GM13977 (cell line): ENCODE measurements at places on chromosomes 1 and 21.

- DNase-seq, result no peak
These were observed 127.3 kb downstream of the TBX19 start for GRCh38 chr1:168407832-168408538.

- no peak for DNase-seq
These were observed 553 bp upstream of the STMN1 start for GRCh38 chr1:25906644-25907300.

DNA sequence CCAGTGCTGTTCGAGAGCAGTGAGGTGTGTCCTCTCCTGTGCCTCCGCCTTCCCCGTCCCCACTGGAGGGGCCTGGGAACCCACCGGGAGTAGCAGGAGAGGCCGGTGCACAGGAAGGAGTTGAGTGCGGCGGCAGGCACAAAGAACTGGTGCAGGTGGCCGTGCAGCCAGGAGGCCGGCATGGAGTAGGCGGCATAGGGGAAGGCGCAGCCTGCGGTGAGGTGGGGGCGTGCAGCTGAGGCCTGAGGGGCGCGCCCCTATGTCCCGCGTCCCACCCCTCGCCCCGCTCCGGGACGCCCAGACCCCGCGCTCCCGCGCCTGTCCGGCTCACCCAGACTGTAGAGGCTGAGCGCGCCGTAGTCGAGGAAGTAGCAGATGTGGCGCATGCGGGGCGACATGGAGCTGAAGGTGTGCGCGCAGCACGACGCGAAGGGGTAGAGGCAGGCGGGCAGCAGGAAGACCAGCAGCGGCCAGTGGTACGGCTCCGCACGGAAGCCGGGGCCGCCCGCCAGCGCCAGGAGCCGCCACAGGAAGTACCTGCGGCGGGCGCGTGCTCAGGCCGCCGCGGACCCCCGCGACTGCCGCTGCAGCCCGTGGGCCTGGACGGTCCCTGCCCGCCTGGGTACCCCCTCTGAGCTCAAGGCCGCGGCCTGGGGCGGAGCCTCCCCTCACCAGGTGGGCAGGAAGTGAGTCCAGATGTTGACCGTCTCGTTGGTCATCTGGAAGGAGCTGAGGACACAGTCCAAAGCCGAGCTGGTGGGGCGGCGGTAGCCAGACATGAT lies 2.2 kb downstream of the PAQR6 start:
- DNase-seq, result peak; percentile 66

DNA sequence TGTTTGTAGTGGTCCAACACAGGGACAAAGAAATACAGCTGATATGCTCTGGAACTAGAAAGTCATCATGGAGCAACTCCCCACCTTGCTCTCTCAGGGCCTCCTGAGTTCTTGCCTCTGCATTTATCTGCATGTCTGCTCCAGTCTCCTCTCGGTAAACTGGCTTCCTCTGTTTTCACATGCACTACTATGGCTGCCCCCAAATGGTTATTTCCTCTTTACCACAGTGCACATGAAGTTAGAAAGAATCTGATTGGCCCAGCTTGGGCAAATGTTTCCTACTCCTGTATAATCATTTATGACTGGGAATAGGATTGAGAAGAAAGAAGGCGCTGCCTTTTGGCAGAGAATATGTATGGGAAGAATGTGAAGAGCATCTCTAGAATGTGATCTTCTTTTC lies 16.5 kb upstream of the PSMB2 start:
- DNase-seq, result no peak

- DNase-seq, result no peak
These were observed 191.4 kb downstream of the ZBTB18 start for GRCh38 chr1:244242446-244242845.

DNA sequence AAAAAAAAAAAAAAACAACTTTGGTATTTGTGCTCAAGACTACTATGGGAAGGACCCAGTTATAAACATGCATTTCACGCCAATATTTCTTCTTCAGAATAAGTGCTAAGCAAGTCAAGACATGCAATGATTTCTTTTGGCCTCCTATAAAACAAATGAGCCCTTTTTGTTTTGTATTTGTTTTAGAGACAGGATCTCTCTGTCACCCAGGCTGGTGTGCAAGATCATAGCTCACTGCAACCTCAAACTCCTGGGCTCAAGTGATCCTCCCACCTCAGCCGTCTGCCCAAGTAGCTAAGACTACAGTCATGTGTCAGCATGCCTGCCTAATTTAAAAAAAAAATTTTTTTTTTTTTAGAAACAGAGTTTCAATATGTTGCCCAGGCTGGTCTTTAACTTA lies 348.7 kb downstream of the PCP4 start:
- no peak for DNase-seq

- no peak for DNase-seq
These were observed 255.0 kb upstream of the SNX7 start for GRCh38 chr1:98406352-98407088.

DNA sequence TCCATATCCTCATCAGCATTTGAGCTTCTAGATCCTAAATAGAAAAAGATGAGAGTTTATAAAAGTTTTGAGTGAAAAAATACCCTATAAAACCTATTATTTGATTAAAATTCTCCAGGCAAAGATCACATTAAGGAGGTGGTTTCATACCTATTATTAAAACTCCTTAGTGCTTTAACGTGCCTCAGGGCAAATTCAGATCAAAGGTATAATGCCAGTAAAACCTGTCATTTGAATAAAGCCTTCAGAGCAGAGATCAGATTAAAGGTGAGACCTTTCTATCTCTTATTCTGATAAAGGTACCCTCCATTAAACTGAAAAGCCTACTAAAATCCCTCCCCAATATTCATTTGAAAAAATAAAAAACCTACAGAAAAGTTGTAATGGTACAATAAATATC lies 34.3 kb upstream of the TRIM33 start:
- DNase-seq, result no peak

DNA sequence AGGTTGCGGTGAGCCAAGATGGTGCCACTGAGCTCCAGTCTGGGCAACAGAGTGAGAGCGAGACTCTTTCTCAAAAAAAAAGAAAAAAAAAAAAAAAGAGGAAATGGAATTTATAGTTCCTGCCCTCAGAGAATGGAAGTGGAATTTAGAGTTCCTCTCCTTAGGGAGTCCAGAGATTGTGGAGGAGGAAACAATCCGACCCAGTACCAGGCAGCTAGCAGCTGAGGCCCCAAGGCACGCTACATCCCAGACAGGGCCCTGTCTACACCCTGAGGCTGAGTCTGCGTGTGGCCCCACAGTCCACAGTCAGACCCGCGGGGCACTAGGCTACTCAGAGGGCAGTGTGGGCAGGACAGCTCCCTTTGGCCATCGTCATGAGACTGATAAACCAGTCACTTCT lies 1.9 kb upstream of the MFN2 start:
- DNase-seq, result no peak

- DNase-seq, result no peak
These were observed 779.6 kb upstream of the PRMT6 start for GRCh38 chr1:106276871-106277270.

- peak; percentile 30 for DNase-seq
These were observed 769 bp downstream of the NTPCR start for GRCh38 chr1:232951180-232951579.

- DNase-seq, result no peak
These were observed 370.4 kb downstream of the VAV3 start for GRCh38 chr1:107594536-107594935.

DNA sequence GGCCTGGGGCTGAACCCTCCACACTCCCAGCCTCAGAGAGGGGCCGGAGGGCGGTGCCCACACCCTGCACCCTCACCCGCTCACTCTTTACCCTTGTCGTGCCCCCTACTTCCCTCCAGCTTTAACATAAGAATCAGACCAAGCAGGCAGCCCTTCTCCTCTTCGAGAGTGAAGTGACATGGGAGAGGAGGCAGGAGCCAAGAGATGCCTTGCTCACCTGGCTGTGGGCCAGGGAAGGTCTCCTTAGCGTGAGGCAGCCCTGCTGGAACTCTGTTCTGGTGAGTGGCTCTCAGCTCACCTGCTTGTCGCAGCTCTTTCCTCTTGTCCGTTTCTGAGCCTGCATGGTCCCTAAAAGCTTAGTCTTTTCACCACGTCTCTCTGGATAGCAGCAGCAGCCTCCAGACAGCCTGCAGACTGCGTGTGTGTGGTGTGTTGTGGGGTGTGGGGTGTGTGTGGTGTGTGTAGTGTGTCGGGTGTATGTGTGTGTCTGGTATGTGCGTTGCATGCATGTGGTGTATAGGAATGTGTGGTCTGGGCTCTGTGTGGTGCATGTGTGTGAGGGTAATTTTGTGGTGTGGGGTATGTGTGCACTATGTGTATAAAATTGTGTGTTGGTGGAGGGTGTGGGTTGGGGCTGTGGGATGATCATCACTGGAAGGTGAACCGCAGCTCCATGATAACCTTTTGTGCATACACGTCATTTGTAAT lies 86.7 kb downstream of the CCDC185 start:
- DNase-seq, result no peak

GRCh38 chr1:116390195-116390594 lies 17.2 kb downstream of the ATP1A1 start:
- DNase-seq, result peak; percentile 55

DNA sequence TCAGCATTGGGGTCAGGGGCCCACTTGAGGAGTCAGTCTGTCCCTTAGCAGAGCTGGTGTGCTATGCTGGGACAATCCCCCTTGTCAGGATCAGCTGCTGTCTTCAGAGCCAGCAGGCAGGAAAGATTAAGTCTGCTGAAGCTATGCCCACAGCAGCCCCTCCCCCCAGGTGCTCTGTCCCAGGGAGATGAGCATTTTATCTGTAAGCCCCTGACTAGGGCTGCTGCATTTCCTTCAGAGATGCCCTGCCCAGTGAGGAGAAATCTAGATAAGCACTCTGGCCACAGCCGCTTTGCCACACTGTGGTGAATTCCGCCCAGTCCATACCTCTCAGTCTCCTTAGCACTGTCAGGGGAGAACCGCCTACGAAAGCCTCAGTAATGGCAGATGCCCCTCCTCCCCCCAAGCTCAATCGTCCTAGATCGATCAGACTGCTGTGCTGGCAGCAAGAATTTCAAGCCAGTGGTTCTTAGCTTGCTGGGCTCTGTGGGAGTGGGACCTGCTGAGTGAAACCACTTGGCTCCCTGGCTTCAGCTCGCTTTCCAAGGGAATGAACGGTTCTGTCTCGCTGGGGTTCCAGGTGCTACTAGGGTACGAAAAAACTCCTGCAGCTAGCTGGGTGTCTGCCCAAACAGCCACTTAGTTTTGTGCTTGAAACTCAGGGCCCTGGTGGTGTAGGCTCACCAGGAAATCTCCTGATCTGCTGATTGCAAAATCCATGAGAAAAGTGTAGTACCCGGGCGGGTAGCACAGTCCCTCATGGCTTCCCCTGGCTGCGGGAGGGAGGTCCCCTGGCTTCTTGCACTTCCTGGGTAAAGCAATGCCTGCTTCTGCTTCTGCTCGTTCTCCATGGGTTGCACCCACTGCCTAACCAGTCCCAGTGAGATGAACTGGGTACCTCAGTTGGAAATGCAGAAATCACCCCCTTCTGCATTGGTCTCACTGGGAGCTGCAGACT lies 25.1 kb upstream of the TP53BP2 start:
- DNase-seq, result no peak

- no peak for DNase-seq
These were observed 59.9 kb downstream of the WNT9A start for GRCh38 chr1:227887697-227888403.

GRCh38 chr1:5913078-5913845 lies 79.0 kb downstream of the NPHP4 start:
- no peak for DNase-seq

DNA sequence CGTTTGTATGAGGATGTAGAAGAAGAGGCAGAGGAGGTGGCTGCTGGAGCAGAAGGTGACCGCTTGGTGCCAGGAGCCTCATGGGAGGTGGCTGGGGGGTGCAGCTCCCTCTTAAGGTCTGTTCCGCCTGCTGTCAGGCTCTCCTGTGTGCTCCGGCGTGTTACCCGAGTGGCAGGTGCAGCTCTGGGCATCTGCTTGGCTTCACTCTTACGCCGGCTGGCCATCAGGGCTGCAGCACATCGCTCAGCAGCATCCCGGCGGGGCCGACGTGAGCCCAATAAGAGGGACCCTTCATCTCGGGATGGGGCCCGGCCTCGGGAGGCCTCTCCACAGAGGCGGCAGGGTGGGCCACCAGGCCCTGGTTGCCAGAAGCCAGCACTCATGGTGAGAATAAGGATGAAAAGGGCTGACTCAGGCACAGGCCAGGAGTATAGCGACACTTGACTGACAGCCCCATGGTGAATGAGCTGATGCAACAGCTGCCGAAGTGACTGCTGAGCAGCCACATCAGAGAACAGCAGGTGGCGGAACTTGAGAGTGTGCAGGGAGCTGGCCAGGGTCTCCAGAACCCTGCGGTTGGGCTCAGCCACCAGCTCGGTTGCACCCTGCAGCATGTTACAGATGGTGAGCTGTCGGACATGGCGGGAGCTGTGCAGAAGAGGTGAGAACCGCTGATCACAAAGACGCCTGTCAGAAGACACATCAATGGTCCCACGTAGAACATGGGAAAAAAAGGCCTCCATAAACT lies 17.5 kb downstream of the LRRC41 start:
- DNase-seq, result no peak

GRCh38 chr1:92563457-92564216 lies 76.9 kb upstream of the GFI1 start:
- peak; percentile 63 for DNase-seq

GRCh38 chr21:37372951-37373350 lies 6.4 kb downstream of the DYRK1A start:
- no peak for DNase-seq

- no peak for DNase-seq
These were observed 16.1 kb upstream of the SHCBP1L start for GRCh38 chr1:182968836-182969734.

DNA sequence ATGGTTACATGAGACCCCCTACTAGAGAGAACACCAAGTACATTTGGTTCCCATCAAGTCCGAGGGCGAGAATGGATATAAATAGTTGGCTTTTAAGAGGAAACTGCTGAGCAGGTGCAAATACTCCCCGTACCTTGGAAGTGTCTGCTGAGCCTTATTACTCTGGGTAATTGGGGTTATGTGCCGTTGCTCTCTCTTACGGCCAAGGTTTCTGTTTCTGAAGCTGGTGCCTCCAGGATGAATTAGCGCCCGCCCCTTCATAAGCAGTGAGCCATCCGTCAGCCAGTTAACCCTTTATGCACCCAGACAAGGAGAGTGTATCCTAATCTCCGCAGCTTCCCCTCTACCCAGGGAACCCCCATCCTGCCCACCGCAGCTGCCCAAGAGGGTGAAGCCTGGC lies 90.4 kb upstream of the AJAP1 start:
- no peak for DNase-seq

- DNase-seq, result peak; percentile 25
These were observed 45.2 kb upstream of the PSEN2 start for GRCh38 chr1:226825037-226825745.

- no peak for DNase-seq
These were observed 6.2 kb downstream of the DNMT3L start for GRCh38 chr21:44255511-44255981.

- DNase-seq, result no peak
These were observed 510.1 kb upstream of the CXADR start for GRCh38 chr21:17002594-17003257.

GRCh38 chr1:111739925-111740765 lies 950 bp upstream of the INKA2 start:
- DNase-seq, result no peak
